ENCODE measurements at places on chromosomes 3 and 15.

DNA sequence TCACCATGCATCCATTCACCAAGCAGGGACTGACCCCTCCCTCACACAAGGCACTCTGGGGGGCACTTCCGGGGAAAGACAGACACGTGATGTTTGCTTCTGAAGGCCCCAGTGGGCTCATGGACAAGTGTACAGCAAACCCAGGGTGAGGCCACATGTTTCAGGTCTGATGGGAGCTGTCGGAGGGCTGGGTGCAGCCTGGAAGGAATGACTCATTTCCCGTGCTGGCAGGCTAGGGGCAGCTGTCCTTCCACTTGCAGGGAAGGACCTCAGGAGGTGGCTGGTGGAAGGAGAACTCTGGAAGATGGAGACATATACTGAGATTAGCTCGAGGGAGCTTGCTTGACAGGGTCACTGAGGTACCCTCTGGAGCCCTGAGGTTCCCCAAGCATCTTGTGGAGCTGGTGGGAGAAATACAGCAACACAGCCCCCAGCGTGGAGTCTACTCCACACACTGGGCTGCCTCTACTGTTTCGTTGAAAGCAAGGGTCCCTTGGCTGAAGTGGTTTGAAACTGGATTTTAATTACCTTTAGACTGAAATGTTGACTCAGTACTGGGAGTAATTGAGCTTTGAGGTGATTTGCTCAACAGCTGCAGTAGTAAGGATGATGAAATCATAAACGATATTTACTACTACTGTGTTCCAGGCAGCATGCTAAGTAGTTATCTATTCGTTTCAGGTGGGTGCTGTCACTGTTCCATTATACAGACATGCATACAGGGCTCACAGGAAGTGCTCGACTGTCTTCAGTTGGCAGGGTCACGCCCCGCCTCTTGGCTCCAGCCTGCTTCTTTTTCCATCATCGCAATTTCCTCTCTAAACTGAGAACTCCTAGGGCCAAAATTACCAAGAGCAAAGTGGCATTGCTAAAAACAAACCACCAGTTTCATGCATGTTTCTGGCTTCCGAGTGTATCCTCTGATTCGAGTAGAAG, 230.4 kb downstream of the ADAMTS17 start:
- peak; percentile 78 for DNase-seq

DNA sequence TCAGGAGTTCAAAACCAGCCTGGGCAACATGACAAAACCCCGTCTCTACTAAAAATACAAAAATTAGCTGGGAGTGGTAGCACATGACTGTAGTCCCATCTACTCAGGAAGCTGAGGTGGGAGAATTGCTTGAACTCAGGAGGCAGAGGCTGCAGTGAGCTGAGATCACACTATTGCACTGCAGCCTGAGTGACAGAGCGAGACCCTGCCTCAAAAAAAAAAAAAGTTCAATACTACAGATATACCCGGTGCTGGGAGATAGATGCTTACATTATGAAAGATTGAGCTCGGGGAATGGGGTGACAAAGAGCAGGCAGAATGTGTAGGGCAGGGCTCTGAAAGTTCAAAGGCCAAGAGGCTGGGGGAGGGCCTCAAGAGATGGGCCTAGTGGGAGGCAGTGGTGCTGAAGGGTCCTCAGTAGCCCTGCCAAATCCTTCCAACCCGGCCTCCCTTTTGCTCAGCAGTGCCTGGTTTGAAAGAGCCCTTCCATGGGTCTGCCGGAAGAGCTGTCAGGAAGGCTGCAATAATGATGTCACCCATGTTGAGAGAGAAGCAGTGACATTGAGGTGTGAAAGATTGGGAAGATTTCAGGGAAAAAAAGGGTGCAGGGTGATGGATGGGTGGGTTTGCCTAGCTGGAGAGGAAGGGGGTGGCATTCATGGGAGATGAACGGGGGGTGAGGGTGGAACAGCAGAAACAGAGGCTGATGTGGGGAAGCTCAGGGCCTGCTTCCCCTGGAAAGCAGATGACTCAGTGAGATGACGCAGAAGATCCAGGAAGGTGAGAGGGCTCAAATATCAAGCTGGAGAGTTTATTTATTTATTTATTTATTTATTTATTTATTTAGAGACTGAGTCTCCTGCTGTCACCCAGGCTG, 20.0 kb upstream of the IREB2 start:
- no peak for DNase-seq

DNA sequence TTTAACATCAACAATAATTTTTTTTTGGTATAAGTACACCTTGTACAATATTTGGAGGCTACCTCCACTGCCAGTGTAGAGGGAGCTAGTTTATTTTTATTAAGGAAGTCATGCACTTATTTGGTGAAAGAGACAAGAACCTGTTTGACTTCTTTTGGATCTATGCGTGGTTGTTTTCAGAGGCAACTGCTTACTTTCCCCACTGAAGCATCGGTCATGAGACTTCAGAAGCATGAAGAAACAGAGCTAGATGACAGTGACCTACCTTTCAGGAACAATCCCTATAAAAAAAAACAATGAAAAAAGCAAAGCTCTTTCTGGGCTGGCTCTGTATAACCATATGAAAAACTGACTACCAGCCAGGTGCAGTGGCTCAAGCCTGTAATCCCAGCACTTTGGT, 20.0 kb upstream of the ZNF148 start:
- DNase-seq, result no peak

DNA sequence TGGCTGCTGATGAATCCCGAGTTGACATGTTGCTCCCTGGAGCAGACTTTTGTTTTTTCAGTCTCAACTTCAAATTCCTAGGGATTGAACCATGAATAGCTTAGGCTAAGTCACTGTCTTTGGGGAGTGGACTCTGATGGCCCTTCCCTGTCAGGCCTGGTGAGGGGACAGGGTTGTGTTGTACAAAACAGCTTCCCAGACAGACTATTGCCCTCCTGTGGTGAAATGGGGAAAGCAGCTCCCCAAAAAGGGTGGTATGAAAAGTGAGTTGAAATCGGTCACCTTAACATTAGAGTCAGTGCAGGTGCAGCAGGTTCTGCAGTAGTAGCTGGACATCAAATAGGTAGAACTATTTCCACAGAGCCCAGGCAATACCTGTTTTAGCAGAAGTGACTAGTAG, 775.6 kb downstream of the ROBO2 start:
- no peak for DNase-seq

DNA sequence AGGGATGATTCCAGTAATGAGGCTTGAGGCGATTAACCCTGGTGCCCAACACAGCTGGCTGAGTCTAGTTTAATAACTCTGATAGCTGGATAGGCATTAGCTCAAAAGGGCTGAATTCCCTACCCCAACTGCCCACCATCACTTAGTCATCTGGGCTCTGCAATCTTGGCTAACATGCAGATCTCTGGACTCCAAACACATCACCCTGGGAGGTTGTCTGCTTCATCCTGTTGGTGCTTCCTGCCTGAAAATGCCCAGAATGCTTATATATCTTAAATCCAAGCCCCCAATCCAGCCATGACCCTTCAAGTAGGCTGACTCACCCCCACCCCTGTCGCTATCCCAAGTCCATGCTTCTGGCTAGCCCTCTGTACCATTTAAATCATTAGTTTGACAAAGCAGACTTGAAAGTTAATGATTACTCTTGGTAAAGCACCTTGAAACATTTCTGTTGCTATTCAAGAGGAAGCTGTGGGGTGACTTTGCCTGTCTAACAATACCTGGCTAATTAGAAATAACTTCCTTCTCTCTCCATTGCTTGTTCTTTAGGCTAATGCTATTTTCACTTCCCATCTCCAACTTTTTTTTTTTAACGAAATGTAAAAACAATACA, 107.0 kb upstream of the RORA start:
- no peak for DNase-seq

GRCh38 chr3:28624084-28624483, 275.5 kb upstream of the AZI2 start:
- no peak for DNase-seq

DNA sequence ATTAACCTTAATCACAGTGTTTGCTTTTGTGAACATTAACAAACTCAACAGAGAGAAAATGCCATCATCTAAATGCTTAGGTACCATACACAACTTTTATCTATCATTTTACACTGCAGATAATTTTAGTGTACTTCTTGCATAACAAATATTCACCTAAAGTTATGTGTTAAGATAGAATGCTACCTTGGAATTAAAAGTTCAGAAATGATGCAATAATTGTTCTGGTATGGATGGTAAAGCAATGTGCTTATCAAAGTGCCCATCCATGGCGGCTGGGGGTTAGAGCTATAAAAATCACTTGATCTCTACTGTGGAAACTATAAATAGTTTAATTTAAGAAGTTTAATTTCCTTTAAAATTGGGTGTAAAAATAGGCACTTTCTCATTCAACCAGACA, 28.7 kb downstream of the SATB1 start:
- DNase-seq, result no peak

GRCh38 chr3:14480207-14481017, 59.7 kb downstream of the GRIP2 start:
- DNase-seq, result no peak

GRCh38 chr3:120177707-120178306, 83.6 kb upstream of the GSK3B start:
- no peak for DNase-seq

GRCh38 chr3:156161172-156161571, 40.8 kb downstream of the KCNAB1 start:
- DNase-seq, result no peak

DNA sequence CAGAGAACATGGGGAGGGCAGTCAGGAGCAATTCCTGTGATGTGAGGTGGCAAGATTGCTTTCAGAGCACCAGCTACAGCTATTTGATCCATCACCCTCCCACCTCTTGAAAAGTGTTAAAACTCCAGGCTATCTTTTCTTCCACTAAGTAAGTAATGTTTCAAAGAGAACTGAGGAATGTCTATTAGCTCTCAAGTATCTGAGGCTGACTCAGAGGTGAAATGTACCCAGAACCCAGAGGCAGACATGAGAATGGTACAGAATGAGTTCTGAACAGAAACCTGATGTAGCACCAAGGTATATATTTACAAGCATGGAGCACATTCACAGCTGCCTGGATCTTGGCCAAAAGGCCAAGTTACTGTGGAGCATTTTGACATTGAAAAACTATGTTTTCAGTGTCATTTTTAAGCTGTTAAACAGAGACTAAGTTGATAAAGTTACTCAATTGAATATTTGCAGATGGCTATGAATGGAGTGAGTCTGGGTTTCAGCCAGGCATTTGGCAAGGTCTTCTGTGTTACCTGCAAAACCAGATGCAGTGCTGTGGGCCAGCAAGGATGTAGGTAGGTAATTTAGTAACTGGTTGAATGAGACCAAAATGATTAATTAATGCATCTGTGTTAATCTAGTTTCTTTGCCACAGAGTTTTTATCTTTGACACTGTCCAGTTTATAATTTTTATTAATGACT, 227.7 kb upstream of the CD96 start:
- no peak for DNase-seq

- DNase-seq, result no peak
Observed at GRCh38 chr3:181719991-181720680, 8.4 kb downstream of the SOX2 start.

DNA sequence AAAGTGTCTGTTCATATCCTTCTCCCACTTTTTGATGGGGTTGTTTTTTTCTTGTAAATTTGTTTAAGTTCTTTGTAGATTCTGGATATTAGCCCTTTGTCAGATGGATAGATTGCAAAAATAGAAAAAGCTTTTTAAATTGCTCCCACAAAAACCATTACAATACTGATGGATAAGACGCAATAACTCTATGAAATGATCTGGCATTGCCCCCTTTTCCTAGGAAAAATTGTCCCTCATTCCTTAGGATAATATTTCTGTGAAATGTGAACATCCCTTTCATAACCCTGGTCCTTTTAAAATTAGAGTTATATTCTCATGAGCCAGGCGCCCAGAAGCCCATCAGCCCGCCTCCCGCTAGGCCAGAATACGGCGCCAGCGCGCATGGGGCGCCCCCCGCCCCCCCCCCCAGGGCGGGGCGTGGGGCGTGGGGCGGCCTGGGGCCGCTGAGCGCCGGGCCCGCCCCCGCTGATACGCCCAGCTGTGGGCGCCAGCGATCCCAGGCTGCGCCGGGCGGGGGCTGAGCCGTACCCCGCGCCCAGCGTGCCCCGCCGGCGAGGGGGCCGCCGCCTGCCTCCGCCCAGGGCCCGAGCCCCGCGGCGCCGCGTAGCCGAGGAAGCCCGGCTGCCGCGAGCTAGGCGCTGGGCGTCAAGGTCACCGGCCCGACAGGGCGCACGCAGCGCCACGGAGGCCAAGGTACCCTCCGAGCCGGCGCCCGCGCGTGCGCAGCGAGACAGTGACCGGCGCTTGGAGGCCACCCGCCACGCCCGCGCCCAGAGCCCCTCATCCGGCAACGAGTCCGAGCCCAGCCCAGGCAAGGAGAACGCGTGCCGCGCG, 11.1 kb upstream of the ROPN1B start:
- DNase-seq, result no peak

DNA sequence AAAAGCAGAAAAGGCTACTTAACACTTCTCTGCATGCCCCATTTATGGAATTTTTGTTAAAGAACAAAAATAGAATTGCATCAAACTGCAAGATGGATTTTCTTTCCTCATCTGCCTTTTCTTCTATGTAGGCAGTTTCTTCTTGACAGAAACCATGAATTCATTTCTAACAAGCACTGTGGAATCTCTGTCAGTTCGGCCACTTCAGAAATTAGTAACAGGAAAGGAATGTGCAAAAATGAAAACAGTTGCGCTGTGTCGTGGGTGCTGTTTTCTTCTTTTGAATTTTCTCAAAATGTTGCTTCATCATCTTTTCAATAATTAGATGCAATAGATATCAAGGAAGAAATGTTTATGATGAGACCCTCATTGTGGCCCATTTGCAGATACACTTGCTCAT, 151.6 kb downstream of the FOXB1 start:
- no peak for DNase-seq

- DNase-seq, result no peak
Observed at GRCh38 chr15:35925275-35926006, 379.5 kb upstream of the DPH6 start.

GRCh38 chr15:77748078-77749064, 115.7 kb upstream of the LINGO1 start:
- no peak for DNase-seq

DNA sequence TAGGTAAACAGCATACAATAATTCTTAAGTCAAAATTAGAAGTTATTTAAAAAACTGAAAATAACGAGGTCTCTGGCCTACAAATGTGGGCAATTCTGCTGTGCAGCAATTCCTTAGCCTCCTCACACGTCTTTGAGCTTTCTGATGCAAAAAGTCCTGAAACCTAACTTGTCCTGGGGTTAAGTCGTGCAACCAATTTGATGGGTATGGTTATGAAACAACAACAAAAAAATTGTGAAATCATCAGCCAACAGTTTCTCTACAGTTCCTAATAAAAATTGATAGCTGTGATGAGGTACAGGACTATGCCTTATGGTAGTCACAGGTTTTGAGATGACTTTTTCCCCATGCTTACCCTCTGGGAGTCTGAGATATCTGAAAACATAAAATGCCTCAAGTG, 6.5 kb upstream of the GLB1 start:
- no peak for DNase-seq

GRCh38 chr3:187719628-187720336, 17.4 kb upstream of the RTP2 start:
- no peak for DNase-seq

DNA sequence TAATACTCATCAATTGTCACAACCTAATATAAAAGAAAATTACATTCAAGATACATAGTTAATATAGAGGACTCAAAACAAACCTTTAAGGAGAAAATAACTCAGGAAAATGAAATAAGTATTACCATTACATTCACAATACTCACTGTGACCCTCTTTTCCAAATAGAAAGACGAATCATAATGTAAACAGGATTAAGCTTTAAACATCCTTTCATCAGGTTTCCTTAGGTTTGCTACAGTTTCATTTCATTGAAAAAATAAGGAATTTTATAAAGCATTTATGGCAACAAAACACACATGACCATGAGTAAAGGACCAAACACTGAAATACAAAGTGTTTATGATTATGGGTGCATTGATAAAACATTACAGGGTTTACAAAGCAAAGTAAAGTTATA, 162.7 kb downstream of the ALCAM start:
- no peak for DNase-seq

- DNase-seq, result no peak
Observed at GRCh38 chr3:134797057-134797740, 2.1 kb downstream of the EPHB1 start.

All from suprapubic skin (tissue), 4 donors.